Activated CD8-positive, alpha-beta memory T cell treated with anti-CD3 and anti-CD28 coated beads, Interleukin-2, amount 10 ng/mL, durations not matched to agents 7 days and 5 days (primary cell): ENCODE measurements at places on chromosomes 4 and X. TPM values are rescaled to one million over a fixed set of nuclear protein-coding genes. Genes with fewer than 3 reads are reported as not detected.

- H3K4me3 ChIP-seq = no peak overlapping the region
- H3K27ac ChIP-seq = no peak overlapping the region
- no peaks in the 10 kb centered on the region for H3K4me1 ChIP-seq
Observed at GRCh38 chr4:20529691-20530090, 170.6 kb upstream of the PACRGL start.

- no peak for DNase-seq
- H3K4me1 ChIP-seq = no peaks in the 10 kb centered on the region
- no peak overlapping the region for H3K27ac ChIP-seq
- no peak overlapping the region for H3K4me3 ChIP-seq
- no peaks in the 10 kb centered on the region for H3K27me3 ChIP-seq
Observed at GRCh38 chrX:143536176-143536575, 18.9 kb upstream of the SPANXN3 start.

DNA sequence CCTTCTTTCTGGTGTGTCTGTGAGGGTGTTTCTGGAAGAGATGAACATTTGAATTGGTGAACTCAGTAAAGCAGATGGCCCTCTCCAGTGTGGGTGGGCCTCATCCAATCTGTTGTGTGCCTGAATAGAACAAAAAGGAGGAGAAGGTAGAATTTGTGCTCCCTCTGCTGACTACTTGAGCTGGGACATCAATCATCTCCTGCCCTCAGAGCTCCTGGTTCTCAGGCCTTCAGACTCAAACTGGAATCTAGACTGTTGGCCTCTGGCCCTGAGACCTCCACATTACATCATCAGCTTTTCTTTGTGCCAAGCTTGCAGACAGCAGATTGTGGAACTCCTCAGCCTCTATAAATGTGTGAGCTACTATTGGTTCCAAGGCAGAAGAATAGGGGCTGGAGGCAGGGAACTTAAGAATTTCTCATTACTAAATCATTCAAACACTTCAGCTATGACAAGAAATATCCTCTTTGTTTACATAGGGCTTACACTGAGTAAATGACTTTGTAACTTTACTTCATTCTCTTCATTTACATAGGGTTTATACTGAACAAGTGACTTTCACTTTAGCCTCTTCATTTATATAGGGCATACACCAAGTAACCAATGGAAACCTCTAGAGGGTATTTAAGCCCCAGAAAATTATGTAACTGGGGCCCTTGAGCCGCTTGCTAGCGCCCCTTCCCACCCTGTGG, 86.9 kb upstream of the NWD2 start:
- H3K4me3 ChIP-seq = no peak overlapping the region
- DNase-seq = no peak
- no peaks in the 10 kb centered on the region for H3K4me1 ChIP-seq

DNA sequence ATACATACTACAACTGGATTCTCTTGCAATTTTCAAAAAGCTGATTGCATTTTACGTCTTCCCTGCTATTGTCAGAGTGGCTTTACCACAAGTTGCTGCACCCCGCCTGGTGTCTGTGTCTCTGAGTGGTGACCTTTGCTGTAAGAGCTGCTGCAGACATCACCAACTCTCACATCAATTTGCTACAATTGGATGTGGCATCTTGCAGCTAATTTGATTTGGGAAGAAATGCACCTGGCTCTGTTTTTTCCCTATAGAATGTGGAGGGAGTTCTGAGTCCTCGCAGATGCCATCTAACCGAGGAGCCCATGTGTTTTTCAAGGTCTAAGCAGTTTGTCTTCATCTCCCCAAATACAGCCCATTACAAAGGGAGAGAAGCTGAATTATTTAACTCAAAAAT, 73.8 kb upstream of the PHOX2B start:
- H3K4me3 ChIP-seq = no peak overlapping the region
- H3K27ac ChIP-seq = no peak overlapping the region
- DNase-seq = no peak
- H3K36me3 ChIP-seq = no peaks in the 10 kb centered on the region
- H3K27me3 ChIP-seq = peaks cover 45% of the 10 kb centered on the region

DNA sequence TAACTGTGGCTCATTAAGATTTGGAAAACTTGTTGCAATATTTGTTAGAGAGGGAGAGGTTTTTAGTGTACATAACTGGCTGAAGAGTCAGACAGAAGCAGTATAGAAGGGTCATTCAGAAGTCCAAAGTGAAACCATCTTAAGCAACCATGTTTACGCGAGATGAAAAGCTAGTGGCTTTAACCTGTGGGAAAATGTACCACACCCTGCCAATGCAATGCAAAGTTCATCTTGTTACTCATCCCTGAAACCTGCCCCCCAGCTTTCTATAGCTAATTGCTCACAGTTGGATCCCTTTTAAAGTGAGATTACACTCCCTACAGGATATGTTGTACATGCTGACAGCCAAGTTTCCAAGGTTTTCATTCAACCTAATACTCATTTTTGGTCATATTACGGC, 96.7 kb upstream of the RAPGEF2 start:
- H3K36me3 ChIP-seq = no peaks in the 10 kb centered on the region
- peaks cover 7% of the 10 kb centered on the region for H3K27me3 ChIP-seq
- DNase-seq = no peak
- H3K4me3 ChIP-seq = no peak overlapping the region

- H3K27ac ChIP-seq = no peak overlapping the region
- no peak overlapping the region for H3K4me3 ChIP-seq
- no peaks in the 10 kb centered on the region for H3K36me3 ChIP-seq
- H3K27me3 ChIP-seq = peaks cover 10% of the 10 kb centered on the region
- DNase-seq = no peak
Observed at GRCh38 chr4:87540146-87541058, 11.2 kb upstream of the SPARCL1 start.

DNA sequence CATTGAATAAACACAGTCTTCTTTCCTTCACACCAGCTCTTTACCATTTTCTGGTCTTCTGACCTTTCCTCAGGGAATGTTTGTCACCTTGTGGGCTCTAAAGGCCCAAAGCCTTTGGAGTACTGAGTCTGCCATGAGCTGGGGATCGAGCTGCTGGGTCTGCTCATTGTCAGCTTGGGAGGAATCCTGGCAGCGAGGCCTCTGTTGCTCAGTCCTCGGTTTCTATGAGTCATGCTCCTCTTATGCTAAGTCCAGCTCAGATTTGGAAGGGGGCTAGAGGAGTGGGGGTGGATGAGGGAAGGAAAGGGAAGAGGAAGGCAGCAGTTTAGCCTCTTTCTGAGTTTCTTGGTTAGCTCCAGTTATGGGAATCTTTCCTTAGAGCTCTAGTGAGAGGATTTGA, 31.1 kb downstream of the NHSL2 start:
- no peaks in the 10 kb centered on the region for H3K36me3 ChIP-seq
- no peaks in the 10 kb centered on the region for H3K4me1 ChIP-seq
- H3K27me3 ChIP-seq = peaks cover 4% of the 10 kb centered on the region
- no peak for DNase-seq
- no peak overlapping the region for H3K27ac ChIP-seq
- H3K4me3 ChIP-seq = no peak overlapping the region

DNA sequence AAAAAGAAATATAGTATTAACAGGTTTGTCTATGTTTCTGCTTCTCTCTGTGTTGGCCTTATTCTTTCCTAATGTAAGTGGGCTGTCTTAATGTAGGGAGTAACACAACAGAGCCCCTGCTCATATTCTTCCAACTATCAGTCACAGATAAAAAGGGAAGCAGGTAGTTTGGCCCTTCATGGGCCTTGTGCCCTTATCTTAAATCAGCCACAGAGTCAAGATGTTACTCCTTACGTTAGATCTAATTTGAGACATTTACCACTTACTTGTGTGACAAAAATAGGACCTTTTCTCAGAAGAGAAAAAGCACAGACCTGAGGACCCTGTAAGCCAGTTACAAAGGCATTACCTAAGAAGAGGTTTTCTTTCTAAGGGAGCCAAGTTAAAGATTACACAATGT, 589.0 kb downstream of the GRXCR1 start:
- no peak overlapping the region for H3K4me3 ChIP-seq
- H3K27me3 ChIP-seq = no peaks in the 10 kb centered on the region
- no peaks in the 10 kb centered on the region for H3K36me3 ChIP-seq
- H3K4me1 ChIP-seq = no peaks in the 10 kb centered on the region
- no peak for DNase-seq
- no peak overlapping the region for H3K27ac ChIP-seq

The MAGEC1 gene
- total RNA-seq = not detected

DNA sequence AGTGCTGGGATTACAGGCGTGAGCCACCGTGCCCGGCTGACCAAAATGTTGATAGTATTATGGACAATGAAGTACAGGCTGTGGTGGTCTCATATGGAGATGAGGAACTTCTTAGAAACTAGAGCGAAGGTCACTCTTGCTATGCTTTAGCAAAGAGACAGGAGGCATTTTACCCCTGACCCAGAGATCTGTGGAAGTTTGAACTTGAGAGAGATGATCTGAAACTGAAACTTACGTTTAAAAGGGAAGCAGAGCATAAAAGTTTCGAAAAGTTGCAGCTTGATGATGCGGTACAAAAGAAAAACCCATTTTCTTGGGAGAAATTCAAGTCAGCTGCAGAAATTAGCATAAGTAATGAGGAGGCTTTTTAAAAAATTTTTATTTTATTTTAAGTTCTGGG, 8.5 kb upstream of the CTAG2 start:
- DNase-seq = no peak
- H3K4me1 ChIP-seq = peaks cover 17% of the 10 kb centered on the region
- H3K27ac ChIP-seq = no peak overlapping the region
- peaks cover 5% of the 10 kb centered on the region for H3K36me3 ChIP-seq
- no peaks in the 10 kb centered on the region for H3K27me3 ChIP-seq

DNA sequence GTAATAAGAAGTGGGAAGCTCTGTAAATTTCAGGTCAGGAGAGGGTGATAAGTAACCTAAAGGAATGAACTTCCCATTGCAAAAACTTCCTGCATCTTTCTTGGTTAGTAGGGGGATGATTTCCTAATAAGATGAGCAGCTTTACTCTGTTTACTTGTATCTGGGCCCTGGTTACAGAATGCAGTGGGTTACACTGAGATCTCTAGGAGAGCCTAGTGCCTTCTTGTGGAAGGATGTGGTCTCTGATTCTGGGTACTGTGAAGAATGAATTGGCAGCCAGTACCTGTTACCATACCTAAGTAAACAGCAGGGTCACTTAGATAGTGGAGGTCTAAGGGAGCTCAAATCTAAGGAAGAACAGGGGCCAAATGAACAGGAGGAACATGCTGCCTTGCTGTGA, 320.6 kb downstream of the ARHGAP10 start:
- H3K4me1 ChIP-seq = peaks cover 68% of the 10 kb centered on the region
- DNase-seq = peak; percentile 75
- no peak overlapping the region for H3K4me3 ChIP-seq
- peak overlapping the region; percentile 86 for H3K27ac ChIP-seq
- no peaks in the 10 kb centered on the region for H3K27me3 ChIP-seq
- H3K36me3 ChIP-seq = peaks cover 6% of the 10 kb centered on the region

The KLF8 gene
- total RNA-seq = 3.4 TPM

DNA sequence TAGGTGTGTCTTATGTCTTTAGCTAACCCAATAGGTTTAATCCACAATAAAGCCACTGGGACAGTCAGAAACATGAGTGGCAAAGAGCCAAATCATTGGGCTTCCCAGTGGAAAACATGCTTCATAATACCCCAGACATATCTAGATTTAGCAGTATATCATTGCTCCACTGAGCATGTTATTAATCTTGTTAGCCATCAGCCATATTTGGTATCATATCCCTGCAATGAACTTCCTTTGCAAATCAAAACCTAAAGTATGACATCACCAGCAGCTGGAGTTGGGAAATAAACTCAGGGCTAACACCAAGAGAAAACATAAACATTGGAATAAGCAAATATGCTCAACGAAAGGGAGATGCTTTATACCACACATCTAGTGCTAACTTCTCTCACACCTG, 280.8 kb upstream of the NOCT start:
- no peaks in the 10 kb centered on the region for H3K27me3 ChIP-seq
- no peak for DNase-seq
- H3K4me1 ChIP-seq = no peaks in the 10 kb centered on the region

The FAM241A gene
- 2.3 TPM for total RNA-seq

The MAGEB10 gene
- total RNA-seq = not detected

DNA sequence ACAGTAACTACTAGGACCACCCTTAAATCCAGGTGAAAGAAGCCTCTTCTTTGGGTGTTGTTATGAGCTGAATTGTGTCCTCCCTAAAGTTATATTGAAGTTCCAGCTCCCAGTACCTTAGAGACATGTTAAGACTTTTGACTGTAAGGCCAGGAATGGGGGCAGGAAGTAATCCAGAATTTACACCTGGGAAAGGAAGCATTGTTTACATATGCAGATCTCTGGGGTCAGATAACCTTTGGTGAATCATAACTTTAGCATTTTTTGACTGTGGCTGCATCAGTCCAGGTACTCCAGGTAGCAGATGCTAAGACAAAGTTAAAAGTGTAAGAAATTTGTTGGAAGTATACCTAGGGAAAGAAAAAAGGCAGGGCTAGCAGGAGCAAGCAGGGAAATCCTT, 104.9 kb upstream of the CENPE start:
- H3K27ac ChIP-seq = no peak overlapping the region
- H3K4me1 ChIP-seq = no peaks in the 10 kb centered on the region
- H3K36me3 ChIP-seq = no peaks in the 10 kb centered on the region
- no peak overlapping the region for H3K4me3 ChIP-seq
- no peaks in the 10 kb centered on the region for H3K27me3 ChIP-seq

The HSFX4 gene
- 0.37 TPM for total RNA-seq

- no peak for DNase-seq
- no peaks in the 10 kb centered on the region for H3K27me3 ChIP-seq
- no peaks in the 10 kb centered on the region for H3K4me1 ChIP-seq
- H3K36me3 ChIP-seq = no peaks in the 10 kb centered on the region
- no peak overlapping the region for H3K4me3 ChIP-seq
Observed at GRCh38 chrX:10433296-10433965, 187.0 kb downstream of the MID1 start.

DNA sequence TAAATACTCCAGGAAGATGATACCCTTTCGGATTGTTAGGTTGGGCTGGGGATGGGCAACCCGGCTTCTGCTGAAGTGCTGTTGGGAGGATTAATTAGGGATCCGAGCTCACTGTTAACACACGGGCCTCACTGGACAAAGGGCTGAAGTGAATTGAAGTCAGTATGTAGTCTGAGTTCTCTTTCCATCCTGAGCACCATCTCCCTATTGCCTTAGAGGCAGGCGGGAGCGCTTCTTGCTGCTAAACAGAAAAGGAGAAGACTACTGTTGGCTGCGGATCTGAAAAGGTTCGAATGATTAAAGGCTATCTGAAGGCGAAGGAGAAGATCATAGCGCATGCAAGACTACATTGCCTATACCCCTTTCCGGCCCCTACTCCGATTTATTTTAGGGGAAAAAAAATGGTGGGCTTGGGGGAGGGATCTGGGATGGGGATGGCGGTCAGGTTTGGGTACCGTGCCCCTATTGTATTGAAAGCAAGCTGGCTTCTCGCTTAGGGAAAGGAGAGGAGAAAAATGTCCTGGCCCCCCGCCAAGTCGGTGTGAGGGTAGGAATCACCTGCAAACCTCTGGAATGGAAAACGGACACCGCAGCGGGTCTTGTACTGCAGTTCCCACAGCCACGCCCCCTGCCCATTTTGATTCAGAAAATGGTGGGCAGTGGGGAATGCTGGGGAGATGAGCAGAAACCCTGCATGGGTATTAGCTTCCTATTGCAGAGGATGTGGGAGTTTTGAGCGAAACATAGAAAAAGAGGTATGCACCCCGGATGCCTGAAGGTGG, 22.3 kb downstream of the MORF4L2 start:
- H3K27ac ChIP-seq = no peak overlapping the region
- peaks cover 7% of the 10 kb centered on the region for H3K27me3 ChIP-seq
- no peaks in the 10 kb centered on the region for H3K4me1 ChIP-seq

GRCh38 chr4:170231377-170231776, 141.6 kb upstream of the AADAT start:
- no peaks in the 10 kb centered on the region for H3K36me3 ChIP-seq
- DNase-seq = no peak
- H3K4me3 ChIP-seq = no peak overlapping the region
